ENCODE measurements at places on chromosomes 16 and 17.

DNA sequence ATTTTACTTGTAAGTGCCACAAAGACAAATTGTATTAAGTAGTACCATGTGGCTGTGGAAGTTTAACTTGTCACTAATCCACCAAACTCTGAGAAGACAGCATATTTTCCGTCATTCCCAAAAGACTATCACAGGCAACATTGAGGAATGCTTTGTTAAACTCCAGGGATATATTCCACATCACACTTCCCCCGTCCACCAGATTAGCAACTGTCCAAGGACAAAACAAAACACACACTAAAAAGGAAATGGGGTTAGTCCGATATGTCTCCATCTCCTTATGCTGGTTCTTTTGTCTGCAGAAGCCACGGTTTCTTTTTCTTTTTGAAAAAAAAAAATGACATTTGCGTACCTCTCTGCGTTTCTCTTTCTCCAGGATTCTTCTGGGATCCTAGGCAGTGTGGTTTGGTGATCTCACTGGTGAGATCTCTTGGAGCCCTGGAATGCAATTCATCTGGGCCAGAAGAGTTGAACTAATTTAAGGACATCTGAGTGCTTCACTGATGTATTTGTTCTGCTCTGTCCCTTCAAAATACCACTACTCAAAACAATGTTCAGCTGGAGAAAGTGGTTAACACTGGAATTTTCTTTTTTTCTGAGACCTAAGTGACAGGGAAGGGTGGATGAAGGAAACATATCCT is 40.6 kb downstream of the PRKCB start:
- no peak for DNase-seq

- peak; percentile 63 for DNase-seq
Measured at GRCh38 chr16:1048442-1049112, 24.0 kb upstream of the SSTR5 start.

GRCh38 chr17:17723354-17724261 is 42.4 kb downstream of the RAI1 start:
- DNase-seq: no peak

GRCh38 chr16:85750146-85750826 is 610 bp downstream of the C16orf74 start:
- DNase-seq: no peak

GRCh38 chr16:88315543-88316105 is 67.1 kb upstream of the ZNF469 start:
- DNase-seq: no peak

All from hippocampal formation (tissue), 2 donors.